Activated CD4-positive, alpha-beta T cell treated with anti-CD3 and anti-CD28 coated beads, Interleukin-2, amount 10 ng/mL, durations not matched to agents 24 days and 14 days (primary cell): ENCODE measurements at places on chromosomes 1 and 21. TPM values are rescaled to one million over a fixed set of nuclear protein-coding genes. Genes with fewer than 3 reads are reported as not detected.

TCP10L gene
- 0.58 and 1.1 TPM in 2 replicates for total RNA-seq

GRCh38 chr1:66333466-66334199, 200.3 kb upstream of the SGIP1 start:
- peaks cover 20% of the 10 kb centered on the region for H3K36me3 ChIP-seq
- H3K27me3 ChIP-seq, result no peaks in the 10 kb centered on the region
- peak overlapping the region; percentile 98 for H3K4me3 ChIP-seq

GRCh38 chr1:78619032-78619431, 1.2 kb upstream of the IFI44L start:
- H3K4me3 ChIP-seq, result peak overlapping the region; percentile 89
- peaks cover 7% of the 10 kb centered on the region for H3K27me3 ChIP-seq
- peaks cover 19% of the 10 kb centered on the region for H3K36me3 ChIP-seq
- H3K27ac ChIP-seq, result peak overlapping the region; percentile 91
- peaks cover 43% of the 10 kb centered on the region for H3K4me1 ChIP-seq

KRTAP7-1 gene
- not detected in 2 replicates for total RNA-seq

DNA sequence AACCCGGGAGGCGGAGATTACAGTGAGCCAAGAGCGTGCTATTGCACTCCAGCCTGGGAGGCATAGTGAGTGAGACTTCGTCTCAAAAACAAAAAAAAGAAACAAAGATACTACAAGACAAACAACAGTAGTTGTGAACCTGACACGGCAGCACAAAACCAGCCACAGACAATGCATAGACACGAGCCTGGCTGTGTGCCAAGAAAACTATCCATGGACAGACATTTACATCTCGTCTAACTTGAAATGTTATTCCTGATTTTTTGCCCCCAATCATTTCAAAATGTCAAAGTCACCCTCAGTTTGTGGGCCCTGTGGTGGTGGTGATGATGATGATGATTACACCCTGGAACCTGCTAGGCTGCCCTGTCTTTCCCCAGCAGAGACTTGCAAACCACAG, 6.3 kb downstream of the KLHL21 start:
- peak overlapping the region; percentile 24 for H3K27ac ChIP-seq
- peaks cover 30% of the 10 kb centered on the region for H3K4me1 ChIP-seq
- H3K27me3 ChIP-seq, result no peaks in the 10 kb centered on the region
- no peak overlapping the region for H3K4me3 ChIP-seq

GRCh38 chr1:180211860-180212229, 18.2 kb upstream of the LHX4 start:
- H3K4me1 ChIP-seq, result peaks cover 15% of the 10 kb centered on the region
- H3K27me3 ChIP-seq, result peaks cover 11% of the 10 kb centered on the region
- no peak overlapping the region for H3K4me3 ChIP-seq
- H3K36me3 ChIP-seq, result no peaks in the 10 kb centered on the region
- H3K27ac ChIP-seq, result no peak overlapping the region
